Heart right ventricle (tissue), 16 donors: ENCODE measurements at places on chromosomes 5 and 9. TPM values are rescaled to one million over a fixed set of nuclear protein-coding genes. Genes with fewer than 3 reads are reported as not detected.

DNA sequence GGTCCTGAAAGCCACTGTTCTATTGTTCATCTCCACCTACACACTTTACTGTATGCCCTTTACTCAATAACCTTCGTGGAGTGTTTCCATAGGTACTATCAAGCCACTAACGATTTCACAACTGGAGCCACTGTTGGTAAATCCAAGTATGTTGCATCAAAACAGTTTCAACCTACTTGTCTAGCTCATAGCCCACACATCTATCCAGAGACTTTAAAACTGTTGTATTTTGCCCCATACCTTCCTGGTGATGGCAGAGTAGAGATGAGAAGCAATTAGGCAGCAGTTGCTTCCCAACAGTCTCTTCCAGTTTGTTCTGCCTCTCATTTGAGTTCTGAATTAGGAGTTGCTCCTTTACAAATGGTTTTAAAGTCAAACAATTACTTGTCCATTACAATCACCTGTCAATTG, 607 bp downstream of the FAXDC2 start:
- DNase-seq: no peak

GRCh38 chr5:158638396-158638795, 461.3 kb downstream of the EBF1 start:
- no peak for DNase-seq

DNA sequence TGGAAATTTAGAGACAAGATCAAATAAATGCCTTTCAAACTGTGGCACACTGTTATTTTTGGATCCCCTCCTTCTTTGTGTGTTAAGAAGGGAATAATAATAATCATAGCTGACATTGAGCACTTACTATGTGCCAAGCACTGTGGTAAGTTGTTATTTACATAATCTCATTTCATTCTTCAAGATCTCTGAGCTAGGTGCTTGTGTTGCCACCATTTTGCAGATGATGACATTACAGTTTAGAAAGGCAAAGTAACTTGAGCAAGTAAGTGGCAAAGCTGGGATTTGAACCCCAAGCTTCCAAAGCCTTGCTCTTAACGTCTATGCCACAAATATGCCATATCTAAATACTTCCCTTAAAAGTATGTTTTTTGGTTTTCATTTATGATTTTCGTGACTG, 121.8 kb upstream of the TMEM161B start:
- no peak for DNase-seq

- no peak for DNase-seq
Measured at GRCh38 chr9:98208635-98209034, 16.2 kb upstream of the CORO2A start.

DNA sequence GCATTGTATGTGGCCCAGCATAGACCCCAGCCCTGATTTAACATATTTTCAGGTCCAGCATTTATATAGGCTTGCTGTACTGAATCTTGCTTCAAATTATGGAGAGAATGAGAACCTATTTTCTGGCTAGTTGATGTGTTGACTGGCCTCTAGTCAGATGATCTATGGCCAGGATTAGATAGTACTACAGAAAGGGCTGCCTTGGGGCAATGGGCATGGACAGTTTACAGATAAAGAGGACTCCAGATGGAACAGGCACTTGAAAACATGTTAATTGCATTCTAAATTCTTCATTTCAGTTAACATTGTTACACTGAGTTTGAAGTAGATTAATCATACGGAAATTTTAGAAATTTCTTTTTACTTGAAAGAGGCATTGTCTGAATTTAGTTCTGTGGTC, 61.5 kb downstream of the RAB14 start:
- no peak for DNase-seq

GRCh38 chr5:173310861-173311785, 17.1 kb downstream of the STC2 start:
- peak; percentile 53 for DNase-seq

- DNase-seq: no peak
Measured at GRCh38 chr9:110015759-110016158, 192.2 kb downstream of the C9orf152 start.

DNA sequence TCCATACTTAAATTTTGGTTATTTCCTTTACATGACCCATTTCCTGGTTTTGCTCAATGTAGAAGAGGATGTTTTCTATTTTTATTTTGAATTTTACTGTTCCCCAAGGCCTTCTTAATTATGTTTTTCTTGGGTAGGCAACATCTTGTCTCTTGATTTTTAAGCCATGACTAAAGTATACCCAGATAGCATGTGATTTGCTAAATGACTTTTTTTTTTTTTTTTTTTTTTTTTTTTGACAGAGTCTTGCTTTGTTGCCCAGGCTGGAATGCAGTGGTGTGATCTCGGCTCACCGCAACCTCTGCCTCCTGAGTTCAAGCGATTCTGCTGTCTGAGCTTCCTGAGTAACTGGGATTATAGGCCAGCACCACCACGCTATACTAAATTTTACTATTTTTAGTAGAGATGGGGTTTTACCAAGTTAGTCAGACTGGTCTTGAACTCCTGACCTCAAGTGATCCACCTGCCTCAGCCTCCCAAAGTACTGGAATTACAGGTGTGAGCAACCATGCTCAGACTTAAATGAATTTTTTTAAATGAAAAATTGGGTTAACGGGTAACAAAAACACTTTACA, 198.6 kb upstream of the DAB2 start:
- no peak for DNase-seq

GRCh38 chr5:123209502-123210027, 120.5 kb downstream of the PRDM6 start:
- DNase-seq: no peak

- DNase-seq: no peak
Measured at GRCh38 chr9:98159790-98160189, 32.6 kb downstream of the CORO2A start.

GRCh38 chr5:66739021-66739420, 142.8 kb downstream of the MAST4 start:
- DNase-seq: no peak

DNA sequence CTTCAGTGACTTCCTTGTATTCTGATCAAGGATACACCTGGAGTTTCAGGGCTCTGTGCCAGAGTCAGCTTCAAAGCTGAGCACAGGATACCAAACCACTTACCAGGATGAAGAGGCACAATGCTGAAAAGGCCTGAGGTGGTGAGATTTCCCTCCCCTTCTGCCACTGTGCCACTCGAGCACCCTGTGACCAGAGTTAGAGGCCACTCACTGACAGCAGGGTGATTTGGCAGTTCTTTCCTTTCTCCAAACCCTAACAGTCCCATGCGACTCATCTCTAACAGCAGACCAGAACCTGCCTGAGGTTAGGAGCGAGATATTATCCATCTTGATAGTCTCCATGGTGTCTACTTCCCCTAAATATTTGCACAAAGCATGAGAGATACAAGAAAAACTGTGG, 1.8 kb downstream of the PLGRKT start:
- DNase-seq: no peak

DNA sequence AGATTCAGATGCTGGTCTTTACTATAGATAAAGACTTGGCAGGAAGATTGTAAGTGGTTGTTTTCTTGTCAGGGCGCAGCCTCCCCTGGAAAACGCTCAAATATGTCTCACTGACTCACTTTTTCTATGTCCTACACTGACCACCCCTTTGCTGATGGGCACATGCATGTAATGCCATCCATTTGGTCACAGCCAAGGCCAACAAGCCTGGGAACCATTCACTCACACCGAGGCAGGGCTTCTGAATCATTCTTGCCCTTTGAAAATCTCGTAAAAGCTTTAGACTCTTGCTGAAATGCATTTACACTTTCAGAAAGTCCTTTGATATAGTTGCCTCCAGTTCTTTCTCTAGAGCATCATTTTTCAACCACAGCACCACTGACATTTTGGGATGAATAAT, 249.4 kb downstream of the ACTL7B start:
- DNase-seq: no peak

- peak; percentile 82 for DNase-seq
Measured at GRCh38 chr5:133952729-133953567, 15.5 kb downstream of the C5orf15 start.

- DNase-seq: no peak
Measured at GRCh38 chr5:6483880-6484382, 35.3 kb downstream of the UBE2QL1 start.

DNA sequence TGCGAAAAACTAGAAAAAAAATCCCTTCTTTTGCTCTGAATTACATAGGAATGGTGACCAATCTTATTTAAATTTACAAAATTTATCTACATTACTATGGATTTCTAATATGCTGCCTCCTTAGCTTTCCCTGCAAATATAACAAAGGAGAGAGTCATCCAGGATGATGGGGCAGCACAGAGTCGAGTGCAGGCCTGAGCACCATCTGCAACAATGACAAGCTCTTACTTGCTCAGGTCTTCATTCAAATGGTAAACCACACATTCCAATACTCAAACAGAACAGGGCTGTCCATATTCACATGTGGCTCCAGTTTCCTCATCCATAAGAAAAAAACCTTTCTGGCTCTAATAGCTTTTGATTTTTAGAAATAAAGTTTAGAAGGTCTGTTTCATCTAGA, 33.5 kb upstream of the ZNF354B start:
- no peak for DNase-seq

DNA sequence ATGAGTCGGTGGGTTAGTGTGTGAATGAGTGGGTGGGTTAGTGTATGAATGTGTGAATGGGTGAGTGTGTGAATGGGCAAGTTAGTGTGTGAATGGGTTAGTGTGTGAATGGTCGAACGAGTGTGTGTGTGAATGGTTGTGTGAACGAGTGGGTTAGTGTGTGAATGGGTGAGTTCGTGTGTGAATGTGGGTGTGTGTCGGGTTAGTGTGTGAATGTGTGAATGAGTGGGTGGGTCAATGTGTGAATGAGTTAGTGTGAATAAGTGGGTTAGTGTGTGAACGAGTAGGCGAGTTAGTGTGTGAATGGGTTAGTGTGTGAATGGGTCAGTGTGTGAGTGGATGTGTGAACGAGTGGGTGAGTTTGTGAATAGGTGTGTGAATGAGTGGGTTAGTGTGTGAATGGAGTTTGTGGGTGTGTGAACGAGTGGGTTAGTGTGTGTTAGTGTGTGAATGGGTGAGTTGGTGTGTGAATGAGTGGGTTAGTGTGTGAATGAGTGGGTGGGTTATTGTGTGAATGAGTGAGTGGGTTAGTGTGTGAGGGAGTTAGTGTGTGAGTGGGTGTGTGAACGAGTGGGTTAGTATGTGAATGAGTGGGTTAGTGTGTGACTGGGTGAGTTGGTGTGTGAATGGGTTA, 38.8 kb downstream of the NKD2 start:
- no peak for DNase-seq

DNA sequence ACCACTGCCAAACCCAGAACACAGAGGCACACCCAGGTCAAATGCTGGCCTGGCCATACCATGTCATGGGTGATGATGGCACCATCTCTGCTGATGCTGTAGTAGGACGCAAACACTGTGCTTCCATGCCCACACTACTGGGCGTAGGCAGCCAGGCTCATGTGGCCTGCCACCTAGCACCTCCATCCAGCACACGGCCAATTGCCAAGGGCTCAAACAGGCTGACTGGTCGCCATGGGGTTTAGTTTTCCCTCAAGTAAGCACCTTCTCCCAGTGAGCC, 39.4 kb downstream of the BICD2 start:
- DNase-seq: no peak

DNA sequence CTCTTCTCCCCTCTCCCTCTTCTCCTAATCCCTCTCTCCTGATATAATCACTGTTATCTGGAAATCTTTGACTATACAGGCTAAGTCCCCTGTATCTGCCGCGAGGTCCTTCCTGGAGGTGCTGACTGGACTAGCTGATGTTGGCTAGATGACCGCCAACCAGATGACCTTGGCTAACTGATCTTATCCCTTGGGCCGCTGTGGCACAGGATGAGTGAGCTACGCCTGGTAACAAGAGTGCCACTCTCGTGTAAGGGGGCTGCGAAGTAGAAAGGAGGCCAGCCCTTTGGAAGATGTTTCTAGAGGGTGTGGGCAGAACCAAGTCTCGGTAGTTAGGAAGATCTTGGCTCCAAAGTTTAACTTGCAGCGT, 345 bp upstream of the PRRC1 start:
- no peak for DNase-seq

DNA sequence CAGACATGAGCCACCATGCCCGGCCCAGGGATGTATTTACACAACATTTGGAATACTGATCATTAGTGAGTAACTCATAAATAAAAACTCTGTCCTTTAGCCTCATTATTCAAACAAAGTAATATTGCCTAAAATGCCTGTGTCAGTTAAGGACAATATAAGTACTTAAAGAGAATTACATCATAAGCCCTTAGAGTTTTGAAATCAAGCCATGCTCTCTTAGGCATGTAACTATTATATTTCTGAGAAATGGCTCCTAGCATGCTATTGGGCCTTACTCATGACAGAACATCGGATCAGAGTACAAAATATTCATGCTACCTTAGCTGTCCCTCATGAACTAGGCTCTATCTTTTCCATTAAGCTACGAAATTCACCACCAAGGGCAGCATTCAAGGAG, 309.3 kb downstream of the CHSY3 start:
- DNase-seq: no peak

- no peak for DNase-seq
Measured at GRCh38 chr5:157965989-157966388, 107.0 kb upstream of the CLINT1 start.

GRCh38 chr5:150357326-150358260, at the start of gene TCOF1:
TSS of gene TCOF1 (plus strand) at chr5:150357697. CDS start at chr5:150357747, 50 bp downstream.
- peak; percentile 98 for DNase-seq

- DNase-seq: no peak
Measured at GRCh38 chr9:121367306-121368137, 2.5 kb downstream of the STOM start.

DNA sequence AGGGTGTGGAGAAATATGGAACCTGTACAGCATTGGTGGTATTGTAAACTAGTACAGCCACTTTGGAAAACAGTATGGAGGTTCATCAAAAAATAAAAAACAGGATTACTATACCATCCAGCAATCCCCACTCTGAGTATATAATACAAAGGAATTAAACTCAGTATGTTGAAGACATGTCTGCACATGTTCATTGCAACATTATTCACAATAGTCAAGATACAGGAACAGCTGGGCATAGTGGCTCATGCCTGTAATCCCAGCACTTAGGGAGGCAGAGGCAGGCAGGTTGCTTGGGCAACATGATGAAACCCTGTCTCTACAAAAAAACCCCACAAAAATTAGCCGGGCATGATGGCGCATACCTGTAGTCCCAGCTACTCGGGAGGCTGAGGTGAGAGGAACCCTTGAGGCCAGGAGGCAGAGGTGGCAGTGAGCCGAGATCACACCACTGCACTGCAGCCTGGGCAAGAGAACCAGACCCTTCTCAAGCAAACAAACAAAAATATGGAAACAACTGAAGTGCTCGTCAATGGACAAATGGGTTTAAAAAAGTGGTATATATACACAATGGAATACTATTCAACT, 63.6 kb downstream of the TMEM174 start:
- DNase-seq: no peak

The TLX3 gene
- not detected for polyA plus RNA-seq

The NRARP gene
- 2.0 TPM for polyA plus RNA-seq

The DMRT2 gene
- 0.22 TPM for polyA plus RNA-seq

The IL5 gene
- polyA plus RNA-seq: not detected

The SARDH gene
- 0.44 TPM for polyA plus RNA-seq

The SLC28A3 gene
- polyA plus RNA-seq: 0.01 TPM

The ANKRD18A gene
- polyA plus RNA-seq: 1.9 TPM
